GM10248 (cell line): ENCODE measurements at places on chromosomes 6 and 20.

DNA sequence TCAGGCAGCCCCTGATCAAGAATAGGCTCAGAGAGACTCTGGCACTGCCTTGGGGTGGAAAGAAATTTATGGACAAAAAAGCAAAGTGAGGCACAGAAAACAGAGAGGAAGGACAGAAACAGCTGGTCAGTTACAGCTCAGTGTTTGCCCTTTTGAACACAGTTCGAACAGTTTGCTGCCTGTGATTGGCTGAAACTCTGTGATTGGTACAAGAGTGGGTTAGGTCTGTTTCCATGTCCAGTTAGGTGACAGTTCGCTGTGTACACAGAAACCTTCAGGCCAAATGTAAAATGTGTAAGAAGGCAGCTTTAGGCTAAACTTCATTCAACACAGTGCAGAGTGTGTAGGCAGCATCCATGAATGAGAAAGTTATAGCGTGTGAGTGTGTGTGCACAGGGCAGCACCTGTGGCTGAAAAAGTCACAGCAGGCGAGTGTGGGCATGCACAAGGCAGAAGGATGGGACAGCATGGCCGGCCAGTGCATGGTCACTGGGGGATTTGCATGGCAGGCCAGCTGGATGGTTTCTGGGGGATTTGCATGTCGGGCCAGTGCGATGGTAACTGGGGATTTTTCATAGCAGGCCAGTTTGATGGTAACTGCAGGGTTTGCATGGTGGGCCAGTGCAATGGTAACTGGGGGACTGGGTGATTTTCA is 75.4 kb upstream of the FRMD1 start:
- no peak for DNase-seq

DNA sequence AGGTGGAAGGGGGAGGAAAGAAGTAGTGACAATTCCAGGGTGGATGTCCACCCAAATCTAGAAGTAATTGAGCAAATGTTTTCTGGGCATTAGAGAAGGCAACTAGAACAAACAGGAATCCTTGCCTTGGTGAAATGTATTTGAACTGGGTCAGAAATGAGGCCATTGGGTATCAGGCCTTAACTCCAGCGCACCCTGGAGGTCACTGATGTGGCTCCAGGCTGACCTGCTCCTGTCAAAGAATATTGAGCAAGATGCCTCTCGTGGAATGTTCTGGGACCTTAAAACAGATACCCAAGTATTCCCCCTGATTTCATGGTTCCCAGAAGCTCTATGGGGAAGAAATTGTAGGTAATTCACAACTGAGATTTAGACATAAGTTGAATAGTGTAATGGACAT is 6.9 kb downstream of the HLA-DPB1 start:
- peak; percentile 42 for DNase-seq

- DNase-seq, result no peak
These were observed 12.8 kb upstream of the SDCBP2 start for GRCh38 chr20:1341561-1342265.

DNA sequence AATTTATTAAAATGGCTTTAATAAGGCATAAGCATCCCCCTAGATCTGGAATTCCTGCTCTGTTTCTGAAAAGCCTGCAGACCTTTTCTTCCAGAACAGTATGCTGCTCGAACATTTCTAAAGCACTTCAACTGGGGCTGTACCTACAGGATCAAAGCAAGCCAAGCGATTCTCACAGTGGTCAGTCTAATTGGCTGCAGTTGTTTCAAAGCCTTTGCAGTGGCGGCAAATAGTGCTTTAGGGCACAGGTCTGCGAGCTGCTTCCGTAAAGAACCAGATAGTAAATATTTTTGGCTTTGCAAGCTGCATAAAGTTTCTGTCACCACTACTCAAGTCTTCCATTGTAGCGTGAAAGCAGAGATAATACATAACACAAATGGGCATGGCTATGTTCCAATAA is 88.9 kb upstream of the FBXL4 start:
- no peak for DNase-seq

DNA sequence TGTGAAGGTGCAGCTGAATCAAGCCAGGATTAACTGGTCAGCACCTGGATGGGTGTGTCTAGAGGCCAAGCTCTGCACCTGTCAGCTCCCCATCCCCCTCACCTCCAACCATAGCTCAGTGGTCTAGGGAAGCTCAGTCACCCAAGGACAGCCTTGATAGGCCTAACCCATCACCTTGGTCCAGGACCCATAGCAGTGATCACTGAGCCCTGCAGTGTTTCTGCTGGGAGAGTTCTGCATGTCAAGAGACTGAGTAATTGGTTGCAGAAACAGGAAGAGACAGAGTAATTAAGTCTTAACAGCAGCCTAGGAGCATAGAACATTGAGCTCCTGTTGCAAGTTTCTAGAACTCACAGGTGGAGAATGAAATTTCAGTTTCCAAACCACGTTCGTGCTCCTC is 18.7 kb upstream of the RALGAPB start:
- peak; percentile 37 for DNase-seq

GRCh38 chr6:31829633-31830283 is 2.2 kb downstream of the HSPA1B start:
- peak; percentile 32 for DNase-seq

GRCh38 chr20:59010321-59010994 is 3.4 kb upstream of the CTSZ start:
- DNase-seq, result no peak

- no peak for DNase-seq
These were observed 65.6 kb downstream of the CAP2 start for GRCh38 chr6:17458966-17459365.

DNA sequence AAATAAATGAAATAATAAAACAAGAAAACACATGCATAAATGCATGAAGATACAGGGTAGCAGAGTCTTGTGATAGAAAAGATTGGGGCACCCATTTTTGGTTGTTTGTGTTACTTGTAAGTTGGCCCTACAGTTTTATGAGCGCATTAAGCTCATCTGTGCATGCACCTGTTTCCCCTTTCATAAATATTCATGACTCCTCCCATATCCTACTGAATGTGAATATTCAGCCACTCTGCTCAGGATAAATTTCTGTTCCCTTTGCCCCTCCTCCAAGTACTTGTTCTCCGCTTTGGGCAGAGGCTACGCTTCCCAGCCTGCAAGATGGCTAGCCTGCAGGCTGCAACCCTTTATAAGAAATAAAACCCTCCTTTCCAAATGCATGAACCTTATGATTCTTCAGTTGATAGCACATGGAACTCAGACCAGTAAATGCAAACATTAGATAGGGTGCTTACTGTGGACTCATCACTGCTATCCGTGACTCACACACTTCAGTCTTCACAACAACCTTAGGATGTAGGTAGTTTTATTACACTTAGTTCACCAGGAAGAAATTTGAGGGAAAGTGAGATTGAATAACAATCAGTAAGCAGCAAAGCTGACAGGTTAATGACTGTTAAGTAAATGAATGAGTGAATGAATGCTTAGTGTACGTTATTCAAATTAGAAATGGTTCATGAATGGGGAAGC is 15.0 kb downstream of the ALDH8A1 start:
- DNase-seq, result no peak

GRCh38 chr6:161649068-161649467 is 375.2 kb upstream of the AGPAT4 start:
- no peak for DNase-seq

GRCh38 chr20:57601211-57601570 is 19.0 kb downstream of the ZBP1 start:
- no peak for DNase-seq

DNA sequence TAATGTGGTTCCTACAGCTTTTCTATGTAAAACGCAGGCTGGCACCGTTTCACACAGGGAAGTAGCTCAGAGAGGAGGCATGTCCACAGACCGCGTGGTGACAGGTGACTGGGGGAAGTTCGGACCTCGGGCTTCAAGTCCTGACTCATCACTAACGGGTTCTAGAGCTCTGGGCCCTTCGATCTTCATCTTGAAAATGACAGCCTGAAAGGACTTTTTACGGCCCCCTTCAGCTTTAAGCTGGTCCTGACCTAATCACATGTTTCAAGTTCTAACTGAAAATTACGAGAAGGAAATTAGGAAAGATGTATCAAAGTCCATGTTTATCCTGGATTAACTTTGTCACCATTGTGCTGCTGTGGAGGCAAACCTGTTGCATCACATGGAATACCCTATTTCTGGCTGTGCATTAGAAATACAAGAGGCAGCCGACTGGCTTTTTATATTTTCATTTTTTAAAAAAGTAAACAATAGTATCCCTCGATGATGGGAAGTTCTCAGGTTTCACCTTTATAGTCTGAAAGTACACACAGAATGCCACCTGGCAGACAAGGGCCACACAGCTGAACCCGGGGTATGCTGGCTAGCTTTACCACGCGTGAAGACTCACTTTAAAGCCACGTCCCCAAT is 2.0 kb downstream of the MAN1A1 start:
- peak; percentile 48 for DNase-seq

DNA sequence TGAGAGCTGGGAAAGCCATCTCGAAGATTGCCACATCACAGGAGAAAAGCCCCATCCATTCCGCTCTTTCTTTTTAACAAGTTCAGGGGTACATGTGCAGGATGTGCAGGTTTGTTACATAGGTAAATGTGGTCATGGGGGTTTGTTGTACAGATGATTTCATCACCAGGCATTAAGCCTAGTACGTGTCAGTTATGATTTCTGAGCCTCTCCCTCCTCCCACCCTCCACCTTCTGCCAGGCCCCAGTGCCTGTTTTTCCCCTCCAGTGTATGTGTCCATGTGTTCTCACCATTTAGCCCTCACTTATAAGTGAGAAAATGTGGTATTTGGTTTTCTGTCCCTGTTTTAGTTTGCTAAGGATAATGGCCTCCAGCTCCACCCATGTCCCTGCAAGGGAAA is 566.5 kb upstream of the AGPAT4 start:
- no peak for DNase-seq

GRCh38 chr6:116371120-116371917 is 572 bp downstream of the DSE start:
- peak; percentile 74 for DNase-seq

GRCh38 chr6:107956586-107957307 is 1.3 kb downstream of the SEC63 start:
- no peak for DNase-seq

- no peak for DNase-seq
These were observed 28.3 kb upstream of the ZNF184 start for GRCh38 chr6:27501187-27501586.

- no peak for DNase-seq
These were observed 33.9 kb upstream of the PIM1 start for GRCh38 chr6:37135835-37136694.

DNA sequence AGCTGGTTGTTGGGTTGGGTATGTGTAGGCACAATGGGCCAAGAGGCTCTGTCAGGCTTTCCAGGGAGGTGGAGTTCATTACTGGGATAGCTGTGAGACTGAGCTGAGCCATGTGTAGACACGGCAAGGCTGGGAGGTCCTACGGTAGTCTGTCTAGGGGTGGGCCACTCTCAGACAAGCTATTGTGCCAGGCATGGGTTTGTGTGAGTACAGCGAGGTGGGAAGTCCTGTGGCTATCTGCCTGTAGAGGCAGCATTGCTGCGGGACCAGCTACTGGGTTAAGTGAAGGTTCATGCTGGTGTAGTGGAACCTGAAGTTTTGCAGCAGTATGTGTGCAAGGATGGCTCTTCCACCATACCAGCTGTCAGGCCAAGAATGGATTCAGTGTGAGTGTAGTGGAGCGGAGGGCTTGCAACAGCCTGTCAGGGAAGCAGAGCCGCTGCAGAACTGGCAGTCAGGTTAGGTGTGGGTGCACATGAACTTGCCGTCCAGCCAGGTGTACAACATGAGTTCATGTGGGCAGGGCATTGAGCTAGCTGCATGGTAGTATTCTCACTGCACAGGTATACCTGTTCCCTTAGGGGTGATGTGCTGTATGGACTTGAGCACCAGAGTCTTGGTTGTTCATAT is 78.0 kb upstream of the CENPW start:
- DNase-seq, result no peak

GRCh38 chr6:21384216-21384615 is 209.3 kb upstream of the SOX4 start:
- DNase-seq, result no peak

DNA sequence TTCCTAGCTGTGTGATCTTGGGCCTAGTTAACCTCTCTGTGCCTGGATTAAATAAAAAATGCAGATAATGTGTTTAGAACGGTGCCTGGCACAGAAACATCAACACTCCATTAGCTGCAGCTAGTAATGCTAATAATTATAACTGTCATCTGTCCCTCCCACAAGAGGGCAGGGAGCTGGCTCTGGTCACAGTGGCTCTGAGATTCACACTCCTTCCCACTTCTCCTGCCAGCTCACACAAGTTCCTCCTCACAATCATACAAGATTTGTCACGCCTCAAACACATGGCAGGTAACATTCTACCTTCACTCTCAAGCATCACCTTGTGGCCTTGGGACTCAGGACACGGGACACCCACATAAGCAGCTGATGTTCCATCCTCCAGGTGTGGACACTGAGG is 2.4 kb downstream of the ADA start:
- no peak for DNase-seq

- peak; percentile 44 for DNase-seq
These were observed 121.2 kb downstream of the INSM1 start for GRCh38 chr20:20489054-20489453.

DNA sequence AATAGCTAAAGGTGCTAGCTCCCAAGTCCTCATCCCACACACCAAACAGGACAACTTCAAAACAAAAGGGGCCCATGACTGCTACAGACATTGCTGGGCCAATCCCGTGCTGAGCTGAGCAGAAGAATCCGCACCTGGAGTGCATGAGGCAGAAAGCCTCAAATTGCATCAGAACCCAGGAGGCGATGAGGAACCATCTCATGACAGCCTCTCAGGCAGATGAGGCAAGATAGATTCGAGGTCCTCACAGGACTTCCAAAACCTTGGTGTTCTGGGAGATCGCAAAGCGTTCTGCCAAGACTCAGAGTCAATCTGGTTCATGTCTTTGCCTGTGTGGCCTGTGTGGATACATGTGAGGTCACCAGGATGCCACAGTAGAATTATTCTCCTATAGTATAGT is 32.8 kb upstream of the SSTR4 start:
- no peak for DNase-seq

GRCh38 chr20:55054453-55054852 is 579.1 kb downstream of the DOK5 start:
- no peak for DNase-seq

DNA sequence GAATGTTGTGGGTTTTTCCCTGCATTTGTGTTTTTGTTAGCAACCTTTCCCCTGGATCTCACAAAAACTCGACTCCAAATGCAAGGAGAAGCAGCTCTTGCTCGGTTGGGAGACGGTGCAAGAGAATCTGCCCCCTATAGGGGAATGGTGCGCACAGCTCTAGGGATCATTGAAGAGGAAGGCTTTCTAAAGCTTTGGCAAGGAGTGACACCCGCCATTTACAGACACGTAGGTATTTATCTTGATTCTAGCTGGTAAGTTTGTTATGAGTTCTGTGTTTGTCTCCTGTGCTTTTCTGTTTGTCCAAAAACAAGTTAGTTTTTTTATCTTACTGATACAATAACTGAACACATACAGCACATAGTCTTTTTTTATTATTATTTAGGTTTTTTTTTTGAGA is 3.0 kb downstream of the SLC25A27 start:
- DNase-seq, result no peak

- DNase-seq, result peak; percentile 14
These were observed 8.9 kb downstream of the SLC16A10 start for GRCh38 chr6:111096246-111096645.
